Stomach (tissue), 19 donors: ENCODE measurements at places on chromosomes 12 and 14.
A peak's percentile ranks its signal among the peaks of the same experiment; 100 is the strongest.

DNA sequence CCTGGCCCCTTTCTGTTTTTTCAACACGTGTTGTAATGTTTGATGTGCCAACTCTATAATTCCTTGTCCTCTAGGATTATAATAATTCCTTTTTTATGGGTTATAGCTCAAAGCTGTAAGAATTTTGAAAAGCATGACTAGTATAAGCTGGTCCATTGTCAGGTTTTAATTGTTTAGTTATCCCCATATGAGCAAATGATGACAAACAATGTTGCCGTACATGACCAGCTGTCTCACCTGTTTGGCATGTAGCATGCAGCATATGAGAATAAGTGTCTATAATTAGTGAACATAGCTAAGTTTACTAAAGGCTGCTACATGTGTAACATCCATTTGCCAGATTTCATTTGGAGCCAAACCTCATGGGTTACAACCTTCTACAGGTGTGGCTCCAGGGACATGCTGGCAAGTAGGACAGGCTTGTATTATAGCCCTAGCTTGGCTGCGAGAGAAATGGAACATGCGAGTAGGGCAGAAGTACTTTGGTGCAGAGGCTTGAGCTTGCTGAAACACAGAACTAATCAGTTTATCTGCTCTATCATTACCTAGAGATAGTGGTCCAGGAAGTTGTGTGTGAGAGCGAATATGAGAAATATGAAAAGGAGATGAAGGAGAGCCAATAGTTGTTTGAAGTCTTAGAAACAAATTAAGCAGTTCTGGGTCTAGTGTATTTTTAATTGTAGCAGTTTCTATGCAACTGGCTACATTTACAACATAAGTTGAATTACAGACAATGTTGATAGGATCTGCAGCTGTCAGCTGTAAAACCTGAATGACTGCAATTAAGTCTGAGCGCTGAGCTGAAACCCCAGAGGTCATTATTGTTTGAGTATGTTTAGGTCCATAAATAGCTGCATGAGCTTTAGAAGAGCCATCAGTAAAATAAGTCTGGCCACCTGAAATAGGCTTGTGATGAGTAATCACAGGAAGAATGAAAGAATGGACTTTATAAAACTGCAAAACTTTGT lies 22.6 kb upstream of the MAPKAPK5 start:
- DNase-seq, result peak; percentile 24

DNA sequence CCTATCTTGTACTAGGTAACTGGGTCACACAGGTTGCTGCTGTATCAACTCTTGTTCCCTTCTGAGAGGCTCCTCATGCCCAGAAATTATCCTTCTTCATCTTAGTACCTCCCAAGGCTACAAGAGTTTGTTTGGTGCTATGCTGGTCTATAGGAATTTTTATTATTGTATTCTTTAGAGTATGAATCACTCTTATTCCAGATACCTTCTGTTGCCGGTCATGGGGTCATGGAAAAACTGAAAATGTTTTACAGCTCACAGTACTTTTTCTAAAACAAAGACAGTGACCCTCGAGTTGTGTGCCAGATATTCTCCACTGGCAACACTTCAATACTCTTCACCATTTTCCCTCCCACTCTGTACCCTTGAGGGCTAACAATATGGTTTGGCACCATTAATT lies 1598.0 kb upstream of the TMEM132C start:
- no peak for DNase-seq

DNA sequence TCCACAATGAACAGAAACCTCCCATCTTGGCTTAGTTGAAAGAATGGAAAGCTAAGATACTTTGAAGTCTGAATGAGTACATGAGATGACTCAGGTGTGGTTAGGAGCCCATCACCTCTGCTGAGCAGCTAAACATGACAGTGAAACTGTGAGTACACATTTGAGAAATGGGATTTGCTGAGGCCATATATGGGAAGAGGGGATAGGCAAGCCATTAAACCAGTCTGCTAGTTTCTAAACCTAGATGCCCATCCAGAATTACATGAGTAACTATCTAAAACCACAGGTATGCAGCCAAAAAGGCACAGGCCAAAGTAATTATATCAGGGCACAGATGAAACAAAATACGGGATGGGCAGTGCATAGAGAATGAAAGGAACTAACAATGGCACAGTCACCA lies 41.2 kb downstream of the NKX2-1 start:
- DNase-seq, result no peak

GRCh38 chr12:26275313-26276131 lies 80.1 kb downstream of the SSPN start:
- DNase-seq, result peak; percentile 31

- DNase-seq, result no peak
These were observed 112.6 kb downstream of the RBM19 start for GRCh38 chr12:113853491-113853890.

- no peak for DNase-seq
These were observed 38.8 kb downstream of the HELB start for GRCh38 chr12:66341126-66341525.

DNA sequence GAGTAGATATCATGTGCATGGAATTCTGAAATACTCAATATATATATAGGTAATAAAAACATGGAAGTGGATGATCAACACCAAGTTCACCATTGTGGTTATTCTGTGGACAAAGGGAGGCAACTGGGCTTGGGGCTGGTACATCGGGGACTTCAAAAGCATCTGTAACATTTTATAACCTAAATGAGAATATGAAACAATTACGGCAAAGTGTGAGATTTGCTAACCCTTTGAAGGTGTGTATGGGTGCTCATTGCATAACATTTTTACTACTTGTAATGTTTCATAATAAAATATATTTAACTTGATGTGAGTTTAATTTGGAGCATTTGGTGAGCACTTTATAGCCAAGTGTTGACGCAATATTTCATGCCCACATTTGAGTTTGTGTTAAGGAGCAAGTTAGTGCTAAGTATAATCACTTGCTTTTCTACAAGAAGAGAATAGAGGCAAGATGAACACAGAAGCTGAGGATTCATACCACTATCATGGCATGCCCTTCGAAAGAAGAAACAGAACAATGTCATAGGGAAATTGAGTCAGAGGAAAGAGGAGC lies 109.3 kb downstream of the NTN4 start:
- DNase-seq, result no peak

DNA sequence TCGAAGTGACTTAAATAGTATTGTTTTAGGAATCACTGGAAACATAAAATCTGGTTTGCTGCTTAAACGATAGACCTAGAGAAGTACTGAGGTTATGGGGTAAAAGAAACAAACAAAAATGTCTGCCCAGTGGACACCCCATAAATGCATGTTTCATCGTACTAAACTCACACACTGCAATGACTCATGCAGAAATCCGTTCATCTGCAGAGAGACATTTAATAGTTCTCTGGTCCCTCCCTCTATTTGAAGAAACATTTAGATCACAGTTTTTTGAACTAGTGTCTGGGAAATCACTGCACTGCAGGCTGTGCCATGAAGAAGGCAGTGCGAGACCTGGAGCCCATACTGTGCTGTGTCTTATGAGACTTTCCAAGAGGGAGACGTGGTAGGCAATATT lies 25.5 kb downstream of the SLC17A8 start:
- DNase-seq, result no peak

DNA sequence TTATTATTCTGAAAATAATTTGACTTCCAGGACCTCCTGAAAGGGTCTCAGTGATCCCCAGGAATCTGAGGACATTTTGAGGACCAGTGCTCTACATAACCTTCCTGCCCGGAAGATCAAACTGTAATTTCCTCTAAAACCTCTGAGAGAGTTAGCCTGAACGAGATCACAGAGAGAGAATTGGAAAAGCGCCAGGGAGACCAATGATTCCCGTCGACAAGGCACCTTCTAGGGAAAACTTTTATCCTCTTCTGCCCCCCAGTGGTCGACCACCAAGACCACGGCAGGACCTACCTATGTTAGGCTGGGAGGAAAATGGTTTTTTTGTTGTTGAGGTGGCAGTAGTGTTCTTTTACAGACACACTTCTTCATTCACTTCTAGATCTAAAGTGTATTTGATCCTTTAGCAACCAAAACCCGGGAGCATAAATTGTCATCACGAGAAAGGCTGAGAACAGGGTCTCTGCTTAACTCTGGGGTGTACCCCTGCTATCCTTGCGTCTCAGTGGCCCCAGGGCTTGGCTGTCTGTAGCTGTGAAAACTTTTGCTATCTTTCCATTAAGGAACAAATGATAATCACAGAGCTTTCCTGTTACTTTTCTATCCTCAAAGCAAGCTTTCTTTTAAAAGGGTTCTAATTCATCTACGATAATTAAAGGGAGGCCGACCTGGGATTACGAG lies 62.9 kb upstream of the NID2 start:
- peak; percentile 49 for DNase-seq

DNA sequence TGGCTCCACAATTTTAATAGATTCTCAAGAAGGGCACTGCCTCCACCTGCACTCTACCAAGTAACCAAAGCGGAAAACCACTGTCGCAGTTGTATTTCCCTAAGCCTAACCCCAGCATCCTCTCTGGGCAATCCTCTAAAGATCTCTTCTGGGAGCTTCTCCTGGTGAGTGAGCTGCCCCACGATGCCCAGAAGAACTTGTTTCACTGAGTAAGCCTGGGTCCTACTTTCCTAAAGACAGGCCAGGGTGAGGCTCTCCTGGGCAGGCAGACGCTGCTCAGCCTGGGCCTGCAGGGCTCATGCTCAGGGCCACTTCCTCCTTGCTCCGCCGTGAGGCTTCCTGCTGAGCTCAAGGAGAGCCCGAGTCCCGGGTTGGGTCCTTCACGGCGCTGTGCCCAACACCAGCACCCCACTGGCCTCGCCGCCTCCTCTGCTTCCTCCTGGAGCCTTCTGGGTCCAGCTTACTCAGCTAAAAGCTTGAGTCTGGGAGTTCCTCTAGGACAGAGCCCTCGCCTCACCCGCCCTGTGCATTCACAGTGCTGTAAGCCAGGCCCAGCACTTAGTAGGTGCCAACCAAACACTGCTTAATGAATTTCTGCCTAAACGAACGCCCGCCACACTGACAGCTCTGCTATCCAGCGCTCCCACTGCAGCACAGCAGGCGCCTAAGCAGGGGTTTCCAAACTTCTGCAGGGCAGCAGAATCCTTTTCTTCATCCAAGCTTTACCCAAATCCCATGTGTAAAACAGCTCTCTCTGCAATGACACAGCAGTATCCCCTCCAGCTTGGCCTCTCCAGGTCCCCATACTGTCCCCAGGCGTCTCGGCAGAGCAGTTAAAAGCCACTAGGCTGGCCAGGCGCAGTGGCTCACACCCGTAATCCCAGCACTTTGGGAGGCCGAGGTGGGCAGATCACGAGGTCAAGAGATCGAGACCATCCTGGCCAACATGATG lies 5.7 kb downstream of the RAB35 start:
- peak; percentile 63 for DNase-seq

GRCh38 chr12:104930388-104931326 lies 27.4 kb downstream of the SLC41A2 start:
- no peak for DNase-seq

DNA sequence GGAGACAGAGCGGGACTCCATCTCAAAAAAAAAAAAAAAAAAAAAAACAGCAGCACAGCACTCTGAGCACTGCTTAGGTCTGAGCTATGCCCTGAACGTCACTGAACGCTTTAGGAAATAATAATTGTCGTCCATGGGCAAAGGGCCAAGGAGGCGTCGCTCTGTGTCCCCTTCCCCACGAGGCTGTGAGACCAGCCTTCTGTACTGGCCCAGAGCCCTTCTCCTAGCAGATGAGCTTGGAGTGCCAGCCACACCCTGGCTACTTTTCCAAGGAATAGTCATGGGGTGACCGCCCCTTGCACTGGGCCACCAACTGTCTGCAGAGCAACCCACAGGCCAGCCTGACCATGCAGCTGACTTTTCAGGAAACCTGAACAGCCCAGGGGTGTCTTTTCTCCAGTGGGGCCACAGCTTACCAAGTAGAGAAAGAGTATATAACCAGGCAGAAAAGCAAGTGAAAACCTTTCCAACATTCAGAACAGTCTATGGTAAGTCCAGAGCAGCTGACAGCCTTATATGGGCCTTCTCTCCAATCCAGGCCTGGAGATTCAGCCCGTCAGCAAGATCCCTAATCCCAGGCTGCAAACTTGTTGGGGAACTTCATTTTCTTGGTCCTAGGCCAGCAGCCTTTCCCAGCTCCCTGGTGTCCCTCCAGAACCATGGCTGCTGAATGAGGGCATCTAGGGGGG lies 28.5 kb downstream of the CD9 start:
- peak; percentile 80 for DNase-seq

DNA sequence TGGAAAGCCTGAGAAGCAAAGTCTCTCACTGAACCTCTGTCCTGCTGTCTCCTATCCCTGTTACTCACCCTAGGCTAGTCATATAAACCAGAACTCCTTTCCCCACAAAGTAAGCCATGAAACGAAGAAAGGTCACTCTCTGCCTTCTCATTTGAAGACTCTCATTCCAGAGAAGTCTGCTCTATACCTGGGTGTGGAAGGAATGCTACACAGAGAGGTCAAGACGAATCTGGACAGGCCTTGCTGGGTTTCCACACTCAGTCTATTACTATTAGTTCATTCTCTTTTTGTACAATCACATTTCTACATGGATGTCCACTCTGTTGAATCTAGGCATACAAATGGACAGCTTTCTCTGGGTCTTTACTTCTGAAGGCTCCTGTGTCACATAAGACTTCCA lies 2.4 kb upstream of the AEBP2 start:
- DNase-seq, result no peak

- DNase-seq, result peak; percentile 89
These were observed 68.2 kb upstream of the ETV6 start for GRCh38 chr12:11581179-11581755.

DNA sequence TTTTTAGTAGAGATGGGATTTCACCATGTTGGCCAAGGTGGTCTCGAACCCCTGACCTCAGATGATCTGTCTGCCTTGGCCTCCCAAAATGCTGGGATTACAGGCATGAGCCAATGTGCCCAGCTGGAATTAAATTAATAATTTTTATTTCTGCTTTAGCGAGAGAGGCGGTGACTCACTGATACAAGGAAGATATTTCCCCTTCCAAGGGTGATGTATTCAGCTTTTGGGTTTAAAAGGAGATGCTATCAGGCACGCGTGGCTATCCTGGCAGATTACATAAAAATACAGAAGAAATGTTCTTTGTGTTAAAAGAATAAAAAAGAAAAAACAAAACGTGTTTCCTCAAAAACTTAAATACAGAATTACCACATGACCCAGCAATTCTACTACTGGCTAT lies 12.4 kb upstream of the P2RX7 start:
- no peak for DNase-seq

- no peak for DNase-seq
These were observed 30.5 kb downstream of the CEP83 start for GRCh38 chr12:94429191-94429590.

DNA sequence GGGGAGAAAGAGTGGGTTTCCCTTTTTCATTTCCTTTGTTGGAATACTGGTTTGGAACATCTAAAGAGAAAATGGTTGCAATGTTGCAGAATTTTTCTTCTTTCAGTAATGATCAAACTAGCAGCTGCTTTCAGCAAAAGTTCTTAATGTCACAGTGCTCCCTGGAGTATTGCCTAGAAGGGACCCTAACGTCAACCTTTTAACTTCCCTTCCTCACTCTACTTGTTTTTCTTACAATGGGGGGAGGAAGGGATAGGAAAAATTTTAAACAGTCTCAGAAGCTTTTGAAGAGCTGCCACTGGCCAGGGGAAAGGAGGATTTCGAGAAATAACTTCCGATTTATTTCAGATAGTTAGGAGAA lies 521.8 kb downstream of the MED13L start:
- DNase-seq, result no peak
